ENCODE measurements at places on chromosomes 7 and 10.

GRCh38 chr7:47556511-47557180 lies 25.3 kb downstream of the TNS3 start:
- DNase-seq, result no peak

GRCh38 chr7:156080596-156080995 lies 268.3 kb upstream of the SHH start:
- DNase-seq, result no peak

GRCh38 chr10:103969436-103969835 lies 2.5 kb downstream of the SLK start:
- DNase-seq, result no peak

- no peak for DNase-seq
Measured at GRCh38 chr7:104967595-104967994, 46.4 kb upstream of the KMT2E start.

- DNase-seq, result no peak
Measured at GRCh38 chr7:38858259-38858884, 50.6 kb downstream of the VPS41 start.

GRCh38 chr10:87931836-87932230 lies 68.4 kb downstream of the PTEN start:
- DNase-seq, result no peak

DNA sequence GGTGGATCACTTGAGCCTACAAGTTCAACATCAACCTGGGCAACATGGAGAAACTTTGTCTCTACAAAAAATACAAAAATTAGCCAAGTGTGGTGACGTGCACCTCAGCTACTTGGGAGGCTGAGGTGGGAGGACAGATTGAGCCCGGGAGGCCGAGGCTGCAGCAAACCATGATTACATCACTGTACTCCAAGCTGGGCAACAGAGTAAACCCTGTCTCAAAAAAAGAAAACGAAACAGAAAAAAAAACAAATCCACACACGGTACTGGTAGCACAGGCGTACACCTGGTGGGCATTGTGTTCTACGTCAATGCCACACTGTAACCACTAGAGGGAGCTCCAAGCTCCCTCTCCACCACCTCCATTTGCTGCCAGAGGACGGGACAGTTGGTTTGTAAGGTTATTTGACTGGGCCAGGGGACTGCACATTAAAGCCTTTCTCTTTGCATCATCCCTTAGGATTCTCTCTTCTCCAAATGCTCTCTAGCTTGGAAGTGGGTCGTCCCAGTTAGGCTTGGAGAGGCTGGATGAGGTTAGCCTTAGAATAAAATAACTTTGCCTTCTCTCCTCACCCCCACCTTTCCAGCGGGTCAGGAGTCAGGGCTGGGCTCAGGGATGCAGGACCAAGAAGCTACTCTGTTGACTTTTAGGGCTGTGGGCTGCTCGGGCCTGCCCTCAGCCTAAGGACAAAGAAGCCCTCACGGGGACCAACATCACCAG lies 130.8 kb downstream of the SORBS1 start:
- peak; percentile 39 for DNase-seq

GRCh38 chr7:107446988-107447387 lies 22.9 kb upstream of the GPR22 start:
- DNase-seq, result no peak

- no peak for DNase-seq
Measured at GRCh38 chr7:73394422-73394821, 39.2 kb upstream of the FZD9 start.

- no peak for DNase-seq
Measured at GRCh38 chr7:136036336-136036735, 59.2 kb upstream of the MTPN start.

GRCh38 chr10:128485701-128486235 lies 359.5 kb upstream of the MKI67 start:
- no peak for DNase-seq

DNA sequence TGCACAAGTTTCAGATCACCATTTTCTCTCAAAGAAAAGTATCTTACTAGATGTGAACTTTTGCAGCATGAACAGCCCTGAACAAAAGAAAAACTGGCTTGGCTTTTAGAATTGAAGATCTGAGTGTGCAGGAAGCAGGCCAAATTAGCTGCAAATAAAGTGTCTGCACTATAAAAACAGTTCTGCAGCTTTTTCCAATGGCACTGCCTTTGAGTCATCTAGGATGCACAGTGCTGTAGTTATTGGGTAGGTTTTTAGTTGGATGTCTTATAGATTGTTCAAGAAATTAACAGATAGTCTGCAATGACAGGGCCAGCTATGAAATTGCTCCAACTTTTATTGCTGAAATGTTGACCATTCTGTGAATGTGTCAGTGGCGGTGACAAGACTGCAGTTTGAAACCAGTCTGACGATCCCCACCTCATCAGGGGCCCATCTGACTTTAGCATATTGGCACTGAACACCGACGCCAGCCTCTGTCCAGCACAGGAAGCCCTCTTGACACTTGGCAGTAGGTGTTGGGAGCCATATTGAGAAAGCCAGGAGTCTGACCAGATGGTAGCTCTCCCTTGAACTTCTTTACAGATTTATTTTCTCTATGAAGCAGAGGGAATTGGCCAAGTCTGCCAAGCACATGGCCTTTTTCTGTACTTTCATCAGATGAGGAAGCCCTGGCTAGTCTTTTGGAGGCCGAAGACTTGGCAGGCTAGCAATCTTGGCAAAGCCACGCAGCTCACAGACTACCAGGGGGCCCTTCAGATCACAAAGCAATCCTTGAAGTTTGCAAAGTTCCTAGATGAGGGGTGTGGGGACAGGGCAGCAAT lies 490.6 kb downstream of the NEBL start:
- DNase-seq, result no peak

- DNase-seq, result no peak
Measured at GRCh38 chr10:126098226-126098581, 201.8 kb downstream of the FANK1 start.

- DNase-seq, result peak; percentile 40
Measured at GRCh38 chr7:106126170-106126938, 14.2 kb upstream of the SYPL1 start.

GRCh38 chr7:139855498-139856270 lies 26.6 kb downstream of the TBXAS1 start:
- DNase-seq, result peak; percentile 9

- DNase-seq, result no peak
Measured at GRCh38 chr10:108052981-108053380, 888.5 kb upstream of the SORCS1 start.

DNA sequence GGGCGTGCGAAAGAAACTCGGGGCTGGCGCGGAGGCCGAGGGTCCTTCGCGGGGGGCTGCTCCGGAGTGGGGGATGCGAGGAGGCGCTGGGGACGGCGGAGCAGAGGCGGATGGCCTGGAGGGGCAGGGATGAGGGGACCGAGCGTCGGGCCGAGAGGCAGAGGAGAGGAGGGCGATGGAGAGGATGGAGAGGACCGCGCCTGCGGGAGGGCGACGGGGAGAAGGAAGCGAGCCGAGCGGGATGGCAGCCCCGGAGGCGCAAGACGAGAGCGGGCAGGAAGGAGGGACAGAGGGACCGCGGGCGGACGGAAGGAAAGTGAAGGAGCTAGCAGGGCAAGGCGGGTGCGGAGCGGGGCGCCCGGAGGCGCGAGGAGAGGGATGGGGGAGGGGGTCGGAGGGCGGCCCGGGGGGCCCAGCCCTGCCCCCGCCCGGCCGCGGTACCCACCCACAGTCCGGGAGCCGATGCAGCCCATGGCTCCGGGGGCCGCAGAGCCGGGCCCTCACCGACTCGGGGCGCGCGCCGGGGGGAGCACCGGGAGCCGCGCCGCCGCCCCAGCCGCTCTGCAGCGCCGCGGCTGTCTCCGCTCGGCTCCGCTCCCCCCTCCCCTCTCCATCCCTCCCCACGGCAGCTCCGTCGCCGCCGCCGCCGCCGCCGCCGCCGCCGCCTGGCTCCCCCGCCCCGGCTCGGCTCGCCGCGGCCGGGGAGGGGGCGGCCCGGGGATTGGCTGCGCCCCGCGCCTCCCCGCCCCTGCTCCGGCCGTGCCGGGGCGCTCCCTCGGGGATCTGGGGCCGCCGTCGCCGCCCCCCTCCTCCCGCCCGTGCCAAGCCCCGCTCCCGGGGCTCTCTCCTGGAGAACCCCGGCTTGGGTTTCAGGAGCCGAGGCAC lies at the start of gene FAM131B:
TSS of gene FAM131B (minus strand) at position 583 of the 885 bp plus-strand sequence. CDS start at position 473, 110 bp downstream.
- no peak for DNase-seq

GRCh38 chr10:63286340-63286739 lies 153.2 kb downstream of the NRBF2 start:
- DNase-seq, result no peak

DNA sequence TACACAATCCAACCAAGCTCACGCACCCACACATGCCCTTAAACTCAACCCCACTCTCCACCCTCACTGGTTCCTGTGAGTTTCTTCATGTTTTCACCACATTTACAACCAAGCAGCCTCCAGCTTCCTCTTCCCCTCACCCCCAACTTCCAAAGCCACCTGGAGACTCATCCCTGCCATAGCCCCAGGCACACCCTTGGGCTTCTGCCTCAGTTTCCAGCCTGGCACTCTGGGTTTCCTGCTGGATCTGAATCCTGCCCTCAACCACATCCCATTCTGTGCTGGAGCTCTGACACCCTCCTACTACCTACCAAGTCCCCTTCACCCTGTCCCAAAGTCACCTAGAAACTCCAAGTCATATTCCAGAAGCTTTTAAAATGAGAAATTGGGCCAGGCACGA lies 29.4 kb downstream of the CCDC3 start:
- DNase-seq, result no peak

- no peak for DNase-seq
Measured at GRCh38 chr10:124151466-124152095, 58.2 kb upstream of the CHST15 start.

GRCh38 chr7:47327346-47327697 lies 254.6 kb downstream of the TNS3 start:
- no peak for DNase-seq

GRCh38 chr7:156560075-156560474 lies 80.5 kb upstream of the RNF32 start:
- DNase-seq, result no peak

- DNase-seq, result no peak
Measured at GRCh38 chr7:9148687-9149086, 715.3 kb downstream of the NXPH1 start.

- DNase-seq, result no peak
Measured at GRCh38 chr7:96933067-96933645, 72.2 kb upstream of the DLX6 start.

DNA sequence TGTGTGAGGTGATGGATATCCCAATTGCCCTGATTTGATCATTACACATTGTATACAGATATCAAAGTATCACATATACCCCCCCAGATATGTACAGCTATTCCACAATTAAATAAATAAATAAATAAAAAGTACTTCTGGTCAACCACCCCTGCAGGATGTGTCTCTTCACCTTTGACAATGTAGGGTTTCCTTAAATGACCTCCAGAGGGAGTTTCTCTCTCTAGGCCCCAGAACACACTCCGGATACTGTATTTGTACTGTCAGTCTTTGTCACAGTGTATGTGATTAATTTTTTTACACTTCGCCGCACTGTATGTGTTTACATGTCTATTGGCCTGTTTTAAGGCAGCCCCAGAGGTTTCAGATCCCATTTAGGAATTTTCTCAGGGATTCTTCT lies 123.6 kb downstream of the ADCYAP1R1 start:
- no peak for DNase-seq

- DNase-seq, result no peak
Measured at GRCh38 chr7:29609162-29610037, 45.8 kb downstream of the PRR15 start.

DNA sequence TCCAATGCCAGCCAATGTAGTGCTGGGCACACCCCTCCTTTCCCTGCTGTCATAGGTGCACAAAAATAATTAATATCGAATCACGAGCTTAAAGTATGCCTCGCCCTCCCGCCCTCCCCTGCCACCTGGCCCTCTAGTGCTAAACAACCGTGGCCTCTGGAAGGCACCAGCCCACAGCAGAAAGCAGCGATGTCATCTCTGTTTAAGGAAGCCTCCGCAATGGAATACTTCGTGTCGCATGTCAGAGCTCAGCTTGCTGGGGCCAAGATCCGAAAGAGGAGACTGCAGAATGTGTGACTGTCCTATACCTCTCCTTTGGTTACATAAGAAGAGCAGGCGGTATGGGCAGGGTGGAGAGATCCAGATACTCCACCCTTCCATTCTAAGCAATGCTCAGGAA lies 71.5 kb downstream of the RHOBTB1 start:
- no peak for DNase-seq

GRCh38 chr7:44824894-44825526 lies 22.9 kb downstream of the H2AZ2 start:
- no peak for DNase-seq

DNA sequence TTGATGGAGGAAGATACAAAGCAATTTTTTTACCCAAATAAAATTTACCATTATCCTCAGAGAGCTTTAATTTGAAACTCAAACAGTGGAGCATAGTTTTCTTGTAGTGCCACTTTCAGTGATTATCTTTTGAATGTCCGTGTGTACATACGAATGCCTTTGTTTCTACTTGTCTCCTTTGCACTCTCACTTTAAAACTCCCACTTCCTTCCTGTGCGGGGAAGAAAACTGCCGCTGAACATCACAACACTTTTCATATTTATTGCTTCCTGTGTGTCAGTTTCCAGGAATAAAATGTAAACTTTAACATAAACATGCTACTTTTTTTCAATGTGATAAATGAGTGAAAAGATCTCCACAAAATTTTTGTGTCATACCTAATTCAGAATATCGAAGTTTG lies 102.4 kb downstream of the SEMA3A start:
- no peak for DNase-seq

GRCh38 chr10:101133489-101134298 lies 2.6 kb downstream of the TLX1 start:
- no peak for DNase-seq

GRCh38 chr7:2023877-2024566 lies 208.7 kb downstream of the MAD1L1 start:
- DNase-seq, result no peak

DNA sequence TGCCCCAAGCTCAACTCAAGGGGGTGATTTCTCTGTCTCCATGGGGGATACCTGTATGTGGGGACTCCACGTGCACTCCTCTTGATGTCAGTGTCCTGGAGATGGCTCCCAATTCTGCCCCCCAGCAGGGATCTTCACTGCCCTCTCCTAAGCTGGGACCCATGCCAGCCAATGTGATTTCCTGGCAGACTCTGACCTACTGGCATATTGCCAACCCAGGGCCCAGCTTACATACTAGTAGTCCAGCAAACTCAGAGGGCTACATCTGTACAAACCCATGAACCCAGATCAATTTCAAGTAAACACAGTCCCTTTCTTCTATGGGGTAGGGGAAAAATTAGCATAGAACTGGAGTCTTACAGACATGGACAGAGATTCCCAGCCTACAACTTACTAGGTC lies 26.2 kb upstream of the BMPR1A start:
- no peak for DNase-seq

DNA sequence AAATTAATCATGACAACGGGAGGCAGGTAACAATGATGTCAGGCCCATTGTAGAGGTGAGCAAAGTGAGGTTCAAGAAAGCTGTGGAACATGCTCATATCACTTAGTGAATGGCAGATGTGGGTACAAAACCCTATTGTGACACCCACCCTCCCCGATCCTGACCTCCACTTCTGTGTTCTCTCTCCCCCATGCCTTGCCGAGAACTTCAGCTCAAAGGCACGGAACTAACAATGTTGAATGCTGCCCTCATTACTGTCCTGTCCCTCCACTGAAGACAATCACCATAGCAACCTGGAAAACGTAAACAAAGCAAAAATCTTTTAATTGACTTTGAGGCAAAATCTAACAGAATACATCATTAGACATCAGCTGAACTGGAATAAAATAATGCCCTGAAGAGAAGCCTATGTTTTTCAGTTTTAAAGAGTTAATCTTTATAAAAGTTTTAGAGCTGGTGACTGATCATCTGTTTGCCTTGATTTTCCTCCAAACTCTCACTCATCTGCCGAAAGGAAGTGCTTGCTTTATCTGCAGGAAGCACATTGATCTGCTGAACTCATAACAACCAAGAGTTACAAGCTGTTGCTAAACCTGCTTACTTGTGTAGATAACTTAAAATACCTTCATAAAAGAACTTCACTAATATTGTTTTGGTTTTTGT lies 133.6 kb downstream of the CUBN start:
- DNase-seq, result peak; percentile 13

All from central memory CD4-positive, alpha-beta T cell (primary cell).